ENCODE measurements at places on chromosomes 3 and 15. TPM values are rescaled to one million over a fixed set of nuclear protein-coding genes. Genes with fewer than 3 reads are reported as not detected.

DNA sequence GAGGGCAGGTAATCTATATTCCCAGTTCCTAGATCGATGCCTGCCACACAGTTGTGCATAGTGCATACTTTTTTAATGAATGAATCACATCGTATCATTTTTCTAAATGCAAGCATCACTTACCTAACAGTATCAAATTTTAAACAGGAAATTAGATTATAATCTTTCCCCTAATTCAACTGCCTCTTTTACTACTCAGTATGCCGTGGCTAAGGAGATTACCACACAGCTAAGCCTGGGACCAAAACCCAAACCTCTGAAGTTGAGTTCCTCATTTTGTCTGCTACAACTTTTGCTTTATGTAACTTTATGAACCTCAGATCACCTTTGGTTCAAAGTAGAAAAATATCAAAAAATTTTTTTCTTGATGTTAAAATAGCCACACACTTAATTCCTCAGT, 53.2 kb upstream of the FNDC3B start:
- no peak for DNase-seq

GNL3 gene
- 29.1 TPM for total RNA-seq

UBP1 gene
- 46.9 TPM for total RNA-seq

AGBL1 gene
- total RNA-seq, result 0.19 TPM

- no peak for DNase-seq
Measured at GRCh38 chr3:137105277-137105977, 147.6 kb downstream of the IL20RB start.
